T-helper 1 cell (primary cell): ENCODE measurements at places on chromosomes 4 and X.

GRCh38 chrX:138298268-138298667, 413.2 kb downstream of the FGF13 start:
- no peak for DNase-seq

DNA sequence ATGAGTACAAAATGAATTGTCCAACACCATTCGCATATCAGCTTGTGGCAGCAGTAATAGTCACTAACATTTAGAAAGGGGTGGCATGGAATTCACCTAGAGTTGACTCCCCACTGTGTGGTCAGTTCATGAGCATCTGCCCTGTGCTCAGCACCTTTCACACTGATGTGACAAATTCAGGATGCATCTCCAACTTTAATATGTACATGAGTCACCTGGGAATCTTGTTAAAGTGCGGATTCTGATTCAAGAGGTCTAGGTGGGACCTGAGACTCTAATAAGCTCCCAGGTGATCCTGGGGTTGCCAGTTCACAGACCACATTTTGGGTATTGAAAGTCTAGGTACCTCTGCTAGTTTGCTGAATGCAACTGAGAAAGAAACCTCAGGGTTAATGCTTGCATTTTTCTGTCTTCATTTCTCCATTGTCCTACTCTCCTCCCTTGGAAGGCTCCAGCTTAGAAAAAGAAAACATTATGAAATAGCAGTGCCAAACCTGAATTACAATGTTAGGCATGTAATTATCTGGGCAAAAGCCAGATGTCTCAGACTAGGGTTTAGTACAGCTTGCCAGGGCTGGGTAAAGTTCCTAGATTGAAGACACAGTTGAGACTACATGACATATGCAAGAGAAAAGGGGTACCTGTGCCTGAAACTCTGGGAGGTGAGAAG, 32.7 kb downstream of the TMSB4X start:
- no peak for DNase-seq

DNA sequence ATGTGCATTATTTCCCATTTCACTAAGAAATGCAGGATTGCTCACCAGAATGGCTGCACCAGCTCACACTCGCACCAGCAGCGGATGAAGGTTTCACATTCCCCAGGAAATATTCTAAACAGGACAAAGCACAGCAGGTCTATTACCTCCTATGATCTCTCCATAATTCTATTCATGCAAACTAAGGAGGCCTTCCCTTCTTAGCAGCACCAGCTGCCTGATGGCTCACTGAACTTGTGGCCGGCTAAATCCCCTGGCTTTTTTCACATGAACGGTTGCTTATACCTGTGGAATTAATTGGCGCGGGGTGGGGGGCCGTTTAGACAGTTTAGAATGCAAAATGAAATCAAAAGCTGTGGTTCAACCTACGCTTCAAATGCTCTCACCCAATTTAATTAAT, 73.5 kb upstream of the SRD5A3 start:
- DNase-seq = no peak

DNA sequence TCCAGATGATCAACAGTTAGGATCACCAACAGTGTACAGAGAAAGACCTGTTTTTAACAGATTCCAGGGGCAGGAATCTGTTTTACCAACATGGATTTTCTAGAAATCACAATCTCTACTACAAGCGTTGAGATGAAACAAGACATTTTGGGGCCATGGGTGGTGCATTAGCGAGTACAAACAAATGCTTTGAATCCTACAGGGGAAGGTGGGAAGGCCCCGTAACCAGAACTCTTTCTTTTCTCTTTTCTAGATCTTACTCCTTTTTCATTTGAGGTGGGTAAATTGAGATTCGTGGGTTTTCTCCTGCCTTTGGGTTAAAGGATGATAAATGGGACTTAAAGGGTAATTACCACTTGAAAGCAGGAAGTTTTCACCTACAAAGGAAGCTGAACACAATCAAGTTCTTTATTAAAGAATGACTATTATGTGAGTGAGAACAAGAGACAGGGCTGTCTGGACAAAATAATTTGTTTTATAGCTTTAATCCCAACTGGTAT, 189.9 kb upstream of the ANXA3 start:
- DNase-seq = no peak

- DNase-seq = no peak
Observed at GRCh38 chrX:118519411-118520215, 24.0 kb downstream of the DOCK11 start.

GRCh38 chr4:120709991-120710390, 212.5 kb downstream of the PRDM5 start:
- DNase-seq = no peak

DNA sequence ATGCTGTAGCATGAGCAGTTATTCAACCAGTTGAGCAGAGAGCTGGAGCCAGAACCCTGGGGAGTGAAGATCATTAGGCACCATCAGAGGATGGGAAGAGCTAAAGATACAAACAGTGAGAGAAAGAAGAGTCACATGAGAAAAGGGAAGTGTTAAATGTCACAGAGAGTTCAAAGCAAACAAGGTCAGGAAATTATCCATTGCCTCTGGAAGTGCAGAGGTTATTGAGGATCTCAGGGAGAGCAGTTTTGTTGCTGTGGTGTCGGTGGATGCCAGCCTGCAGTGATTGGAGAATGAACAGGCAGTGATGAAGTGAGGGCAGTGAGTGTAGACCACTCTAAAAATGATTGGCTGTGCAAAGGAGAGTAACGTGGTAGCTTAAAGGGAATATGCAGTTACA, 17.7 kb downstream of the SPARCL1 start:
- DNase-seq = no peak

GRCh38 chrX:66760651-66761050, 121.8 kb upstream of the EDA2R start:
- no peak for DNase-seq

DNA sequence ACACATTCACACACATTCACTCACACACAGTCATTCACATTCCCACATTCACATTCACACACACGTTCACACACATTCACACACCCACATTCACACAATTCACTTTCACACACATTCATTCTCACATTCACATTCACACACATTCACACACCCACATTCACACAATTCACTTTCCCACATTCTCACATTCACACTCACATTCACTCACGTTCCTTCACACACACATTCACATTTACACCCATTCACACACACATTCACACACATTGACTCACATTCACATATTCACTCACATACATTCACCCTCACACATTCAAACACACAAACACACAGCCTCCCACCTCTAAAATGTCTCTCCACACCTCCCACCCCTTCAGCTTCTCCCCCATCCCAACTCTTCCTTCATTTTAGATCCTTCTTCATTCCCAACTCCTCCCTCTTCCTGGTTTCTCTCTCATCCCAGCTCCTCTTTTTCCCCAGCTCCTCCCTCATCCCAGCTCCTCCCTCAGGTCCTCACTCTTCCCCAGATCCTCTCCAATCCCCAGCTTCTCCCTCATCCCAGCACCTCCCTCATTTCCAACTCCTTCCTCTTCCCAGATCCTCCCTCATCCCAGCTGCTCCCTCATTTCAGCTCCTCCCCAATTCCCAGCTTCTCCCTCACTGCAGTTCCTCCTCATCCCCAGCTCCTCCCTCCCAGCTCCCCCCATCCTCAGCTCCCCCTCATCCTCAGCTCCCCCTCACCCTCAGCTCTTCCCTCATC, 111.0 kb downstream of the FAM53A start:
- DNase-seq = no peak

GRCh38 chr4:86416081-86416480, 56.2 kb upstream of the MAPK10 start:
- DNase-seq = no peak

- no peak for DNase-seq
Observed at GRCh38 chrX:130296743-130297142, 28.0 kb upstream of the ZNF280C start.

- no peak for DNase-seq
Observed at GRCh38 chr4:104758574-104758973, 263.9 kb upstream of the CXXC4 start.

DNA sequence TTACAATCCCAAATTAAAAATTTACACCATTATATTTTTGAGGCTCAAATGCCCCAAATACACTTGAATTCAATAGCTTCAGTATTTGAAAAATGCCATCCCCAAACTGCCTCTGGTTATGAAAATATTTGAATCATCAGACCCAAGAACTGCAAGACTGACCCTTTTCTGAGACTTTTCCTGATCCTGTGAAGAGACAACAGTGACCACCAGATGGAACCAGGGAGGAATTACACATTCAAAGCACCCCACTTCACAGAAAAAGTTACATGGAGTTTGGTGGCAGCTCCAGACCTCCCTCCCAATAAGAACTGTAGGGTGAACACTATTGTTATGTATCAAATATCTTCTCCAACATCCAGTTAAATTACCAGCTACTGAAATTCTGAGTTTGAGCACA, 44.0 kb upstream of the SCD5 start:
- DNase-seq = no peak

DNA sequence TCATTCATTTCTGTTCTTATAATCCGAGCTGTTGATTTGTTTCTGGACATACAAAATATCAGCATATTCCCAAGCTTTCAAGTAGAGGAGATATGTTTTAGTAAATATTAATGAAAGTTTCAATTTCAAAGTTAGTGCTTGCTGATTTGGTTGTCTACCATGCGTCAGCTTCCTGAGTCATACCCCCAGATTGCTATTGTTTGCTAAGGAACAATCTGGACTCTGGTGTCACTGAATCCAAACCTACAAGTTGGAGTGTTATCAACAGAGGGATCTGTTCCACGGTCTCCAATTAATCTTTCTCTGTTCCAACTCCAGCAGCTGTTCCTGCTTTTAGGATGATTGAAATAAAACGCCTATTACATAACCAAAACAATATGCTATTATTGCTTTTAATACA, 96.1 kb upstream of the FAM9A start:
- DNase-seq = no peak

- DNase-seq = no peak
Observed at GRCh38 chr4:77433418-77433733, 172.2 kb upstream of the CXCL13 start.

DNA sequence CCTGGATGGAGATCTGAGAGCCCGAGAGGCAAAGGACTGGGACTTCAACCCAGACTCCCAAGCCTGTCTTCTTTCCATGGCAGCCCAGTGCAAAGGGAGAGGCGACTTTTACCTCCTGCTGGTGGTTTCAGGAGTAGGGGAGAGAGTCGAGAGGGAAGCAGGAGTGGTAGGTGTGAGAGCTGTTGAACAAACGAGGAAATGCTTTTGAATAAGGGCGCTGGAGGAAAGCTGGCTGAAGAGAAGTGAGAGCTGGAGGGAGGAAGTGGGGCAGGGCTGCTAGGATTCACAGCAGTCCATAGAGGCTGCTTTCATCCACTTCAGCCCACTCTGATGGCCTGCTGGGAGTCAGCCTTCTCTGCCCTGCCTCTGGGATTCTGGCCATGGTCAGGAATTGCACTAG, 81.8 kb upstream of the EFNB1 start:
- DNase-seq = no peak

- no peak for DNase-seq
Observed at GRCh38 chr4:184188443-184189400, 29.0 kb downstream of the ENPP6 start.

- DNase-seq = no peak
Observed at GRCh38 chrX:11382930-11383329, 89.7 kb downstream of the AMELX start.

- DNase-seq = no peak
Observed at GRCh38 chrX:134075894-134076718, 90.7 kb upstream of the GPC3 start.

GRCh38 chr4:151744614-151745013, 16.2 kb downstream of the GATB start:
- DNase-seq = no peak

GRCh38 chr4:145338568-145338967, 143.1 kb upstream of the SMAD1 start:
- DNase-seq = no peak

- no peak for DNase-seq
Observed at GRCh38 chr4:62517716-62518115, 1317.6 kb downstream of the ADGRL3 start.
